ENCODE measurements at places on chromosomes 16 and 17.

DNA sequence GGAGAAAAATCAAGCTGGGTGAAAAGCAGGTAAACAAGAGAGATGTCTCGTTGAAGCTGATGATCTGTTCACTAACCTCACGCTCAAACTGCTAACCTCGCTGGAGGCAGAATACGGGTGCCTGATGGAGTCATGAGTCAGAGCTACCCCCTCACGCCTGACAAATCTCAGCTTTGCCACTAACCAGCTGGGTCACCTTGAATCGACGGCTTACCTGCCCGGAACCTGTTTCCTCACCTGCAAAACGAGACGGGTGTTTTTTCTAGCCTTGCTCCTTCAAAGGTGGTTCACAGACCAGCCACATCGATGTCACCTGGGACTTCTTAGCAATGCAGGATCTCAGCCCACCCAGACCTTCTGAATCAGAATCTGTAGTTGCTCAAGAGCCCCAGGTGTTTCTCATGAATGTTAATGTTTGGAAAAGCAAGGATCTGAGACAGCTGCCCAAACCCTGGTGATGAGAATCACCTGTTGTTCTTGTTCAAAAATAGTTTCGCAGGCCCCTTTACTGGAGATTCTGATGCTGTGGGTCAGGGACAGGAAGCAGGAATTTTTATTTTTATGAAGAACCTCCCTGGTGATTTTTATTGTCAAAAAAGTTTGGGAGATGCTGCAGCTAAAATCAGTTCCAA is 56.9 kb downstream of the MARCHF10 start:
- DNase-seq, result no peak

GRCh38 chr16:31085411-31085810 is 3.3 kb downstream of the PRSS53 start:
- DNase-seq, result no peak

GRCh38 chr17:31513731-31514427 is 122.4 kb downstream of the RAB11FIP4 start:
- DNase-seq, result no peak

- DNase-seq, result no peak
Measured at GRCh38 chr17:37179893-37180292, 195.9 kb upstream of the C17orf78 start.

DNA sequence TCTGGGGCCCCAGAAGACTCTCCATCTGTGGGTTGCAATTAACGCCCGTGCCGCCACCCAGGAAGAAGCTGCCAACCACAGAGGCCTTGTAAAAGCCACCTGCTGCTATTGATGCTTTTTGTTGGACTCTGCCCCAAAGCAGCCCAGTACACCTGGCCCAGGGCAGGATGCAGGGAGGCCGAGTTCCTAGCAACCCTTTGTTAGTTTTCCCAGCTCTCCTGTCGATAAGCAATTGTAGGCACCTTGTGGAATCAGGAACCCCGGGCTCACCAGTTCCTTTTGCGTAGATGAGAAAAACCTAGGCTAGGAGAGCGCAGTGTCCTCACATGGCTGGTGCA is 103.3 kb downstream of the ABCC6 start:
- no peak for DNase-seq

DNA sequence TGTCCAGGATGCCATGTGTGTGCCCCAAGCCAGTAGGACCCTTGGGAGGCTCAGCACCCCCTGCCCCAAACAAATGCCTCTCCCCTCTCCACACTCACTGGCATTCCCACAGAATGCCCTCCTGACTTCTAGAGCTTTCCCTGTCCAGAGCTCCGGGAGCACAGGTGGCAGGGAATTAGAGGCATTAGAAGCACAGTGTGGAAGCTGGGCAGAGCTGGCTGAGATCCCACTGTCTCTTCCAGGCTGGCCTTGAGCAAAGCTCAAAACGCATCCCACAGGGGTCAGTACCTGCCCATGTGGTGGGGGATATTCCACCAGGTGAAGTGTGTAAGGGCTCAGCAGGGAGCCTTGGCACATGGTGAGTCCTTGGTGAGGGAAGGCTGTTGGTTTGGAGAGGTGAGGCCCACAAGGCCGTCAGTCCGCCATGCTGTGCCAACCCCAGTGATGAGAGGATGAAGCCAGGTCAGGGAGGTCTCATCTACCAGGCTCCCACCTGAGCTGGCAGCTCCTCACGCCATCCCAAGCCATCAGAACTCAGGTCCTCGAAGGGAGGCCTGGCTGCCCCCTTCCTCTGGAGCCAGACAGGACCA is 18.1 kb downstream of the ENDOV start:
- DNase-seq, result no peak

GRCh38 chr16:3400446-3400778 is 392 bp downstream of the ZSCAN32 start:
- no peak for DNase-seq
